Mesothelial cell of epicardium (in vitro differentiated cells): ENCODE measurements at places on chromosomes 16 and 17. TPM values are rescaled to one million over a fixed set of nuclear protein-coding genes. Genes with fewer than 3 reads are reported as not detected.

- no peak for DNase-seq
Observed at GRCh38 chr17:63019138-63019873, 53.3 kb downstream of the TANC2 start.

C16orf96 gene
- 0.45 to 0.95 TPM (median 0.58 TPM) in 3 replicates for total RNA-seq

GRCh38 chr17:74990581-74991105 lies 3.2 kb downstream of the CDR2L start:
- DNase-seq, result no peak

DNA sequence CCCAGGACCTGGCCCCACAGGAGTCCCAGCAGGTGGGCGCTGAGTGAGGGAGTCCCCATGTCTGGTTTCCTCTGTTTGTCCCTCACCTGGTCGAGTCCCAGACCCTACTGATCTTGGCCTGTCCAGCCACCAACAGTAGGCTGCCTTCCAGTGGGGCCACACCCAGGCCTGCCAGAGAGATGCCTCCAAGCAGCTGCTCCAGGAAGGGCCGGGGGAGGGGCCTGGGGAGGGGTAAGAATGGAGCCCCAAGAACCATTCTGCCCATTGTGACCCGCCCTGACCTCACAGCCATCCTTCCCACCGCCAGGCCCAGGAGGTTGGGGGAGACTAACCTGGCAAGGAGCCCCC lies 736 bp downstream of the SPATA20 start:
- DNase-seq, result no peak

NHLRC4 gene
- total RNA-seq, result 2.3 to 3.0 TPM (median 2.7 TPM) in 3 replicates

TBC1D28 gene
- 0.18 to 0.52 TPM (median 0.45 TPM) in 3 replicates for total RNA-seq

MARCHF10 gene
- total RNA-seq, result 0.18 to 1.1 TPM (median 0.53 TPM) in 3 replicates

DNA sequence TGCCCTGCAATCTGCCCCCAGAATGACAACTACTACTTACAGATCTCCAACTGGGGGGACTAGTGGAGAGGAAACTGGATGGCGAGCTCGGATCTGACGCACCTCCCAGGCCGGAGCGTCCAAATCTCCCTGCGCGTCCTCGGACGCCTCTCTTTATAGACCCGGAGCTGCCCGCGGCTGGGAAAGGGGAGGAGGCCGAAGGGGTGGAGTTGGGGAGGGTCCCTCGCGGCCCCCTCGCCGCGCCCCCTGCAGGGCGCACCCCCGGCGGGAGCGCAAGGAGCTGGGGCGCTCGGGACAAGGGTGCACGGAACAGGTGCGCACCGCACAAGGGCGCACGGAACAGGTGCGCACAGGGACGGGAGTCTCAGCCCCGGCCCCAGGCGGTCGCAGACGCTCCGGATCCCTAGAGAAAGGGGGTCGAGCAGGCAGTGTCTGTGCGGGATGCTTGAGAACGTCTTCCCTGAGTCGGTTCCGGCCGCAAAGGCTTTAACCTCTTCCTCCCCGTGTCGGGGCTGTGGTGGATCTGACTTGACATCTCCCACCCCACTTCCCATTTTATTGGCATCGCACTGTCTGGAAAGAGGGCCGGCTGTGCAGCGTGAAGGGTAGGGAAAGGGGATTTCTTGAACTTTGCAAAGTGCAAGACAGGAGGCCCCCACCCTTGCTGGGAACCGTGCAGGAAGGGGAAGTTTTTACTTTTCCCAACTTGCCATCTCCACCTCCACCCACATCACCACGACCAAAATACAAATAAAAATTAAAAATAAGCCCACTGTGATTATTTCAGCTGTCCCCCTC lies at the start of gene MYH11:
Gene MYH11 (minus strand): TSS at position 128 of the 798 bp plus-strand sequence. CDS start 18,776 bp downstream, outside the sequence.
- no peak for DNase-seq

CHP2 gene
- not detected in 3 replicates for total RNA-seq

DNA sequence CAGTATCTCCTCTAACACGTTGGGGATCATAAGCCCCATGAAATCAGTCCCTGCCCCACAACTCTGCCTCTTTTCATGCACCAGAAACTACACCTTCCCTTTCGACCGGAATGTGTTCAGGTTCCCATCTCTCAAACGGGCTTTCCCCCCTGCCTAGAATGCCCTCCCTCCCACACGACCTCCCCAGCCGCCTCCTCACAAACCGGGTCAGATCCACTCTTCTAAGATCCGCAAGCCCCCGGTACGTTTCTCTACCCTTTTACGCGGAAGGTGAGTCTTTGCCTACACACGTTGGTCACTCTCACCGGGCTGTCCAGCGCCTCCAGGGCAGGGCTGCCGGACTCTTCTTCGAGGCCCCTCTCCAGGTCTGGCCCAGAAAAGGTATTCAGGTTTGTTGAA lies 708 bp downstream of the DHX33 start:
- no peak for DNase-seq

GRCh38 chr17:27522028-27522635 lies 65.9 kb downstream of the KSR1 start:
- no peak for DNase-seq

- no peak for DNase-seq
Observed at GRCh38 chr17:79668344-79669250, 57.7 kb upstream of the RBFOX3 start.

- no peak for DNase-seq
Observed at GRCh38 chr16:81427219-81427618, 17.4 kb upstream of the CMIP start.

GRCh38 chr16:2422123-2422867 lies 7.0 kb upstream of the CCNF start:
- no peak for DNase-seq
